ENCODE measurements at places on chromosomes 2 and 18. TPM values are rescaled to one million over a fixed set of nuclear protein-coding genes. Genes with fewer than 3 reads are reported as not detected.

LYG2 gene
- 16.5 TPM for total RNA-seq

LRP1B gene
- total RNA-seq, result 1.7 TPM

FIGLA gene
- total RNA-seq, result not detected

CLEC4F gene
- 0.10 TPM for total RNA-seq

KRTCAP3 gene
- total RNA-seq, result 2.5 TPM

REEP1 gene
- 3.9 TPM for total RNA-seq

LIPG gene
- 8.1 TPM for total RNA-seq

ZNF804A gene
- 0.30 TPM for total RNA-seq

ACVR1C gene
- 3.6 TPM for total RNA-seq

ANKRD30BL gene
- 1.4 TPM for total RNA-seq

SRD5A2 gene
- not detected for total RNA-seq

ITGA4 gene
- total RNA-seq, result 19.0 TPM

FAM98A gene
- total RNA-seq, result 28.6 TPM

MITD1 gene
- total RNA-seq, result 19.6 TPM

FIGN gene
- total RNA-seq, result 2.7 TPM

FBLN7 gene
- 4.0 TPM for total RNA-seq

ALLC gene
- total RNA-seq, result not detected

DNA sequence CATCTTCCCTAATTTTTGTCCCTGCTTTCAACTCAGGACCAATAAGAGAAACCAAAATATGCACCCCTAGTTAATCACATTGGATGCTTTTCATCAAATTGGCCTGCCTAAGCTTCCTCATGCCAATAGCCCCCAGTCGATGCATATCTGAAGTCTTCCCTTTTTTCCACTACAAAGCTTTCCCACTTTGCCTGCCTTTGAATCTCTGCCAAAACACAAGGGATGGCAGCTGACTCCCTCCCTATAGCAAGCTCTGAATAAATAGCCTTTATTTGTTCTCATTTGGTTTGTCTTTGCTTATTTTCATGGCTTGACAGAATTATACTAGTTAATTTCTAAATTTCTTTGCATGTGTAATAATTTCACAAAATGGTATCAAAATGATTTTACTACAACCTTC lies 621.2 kb downstream of the MBD2 start:
- DNase-seq, result no peak

- no peak for DNase-seq
These were observed at the start of gene GALNT1 for GRCh38 chr18:35581546-35581897. Gene GALNT1 (plus strand): TSS chr18:35581740. CDS start chr18:35654663, 72,923 bp downstream.

- peak; percentile 30 for DNase-seq
These were observed 6.8 kb downstream of the MGAT5 start for GRCh38 chr2:134260713-134261112.

- DNase-seq, result no peak
These were observed 36.3 kb downstream of the SLC35F5 start for GRCh38 chr2:113720167-113720566.

DNA sequence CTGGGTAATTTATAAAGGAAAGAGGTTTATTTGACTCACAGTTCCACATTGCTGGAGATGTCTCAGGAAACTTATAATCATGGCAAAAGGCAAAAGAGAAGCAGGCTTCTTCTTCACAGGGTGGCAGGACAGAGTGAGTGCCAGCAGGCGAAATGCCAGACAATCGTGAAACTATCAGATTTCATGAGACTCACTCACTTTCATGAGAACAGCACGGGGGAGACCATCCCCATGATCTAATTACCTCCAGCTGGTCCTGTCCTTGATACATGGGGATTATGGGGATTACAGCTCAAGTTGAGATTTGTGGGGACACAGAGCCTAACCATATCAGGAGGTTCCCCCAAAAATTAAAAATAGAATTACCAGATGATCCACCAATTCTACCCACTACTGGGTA lies 675.5 kb upstream of the SLC8A1 start:
- DNase-seq, result no peak

DNA sequence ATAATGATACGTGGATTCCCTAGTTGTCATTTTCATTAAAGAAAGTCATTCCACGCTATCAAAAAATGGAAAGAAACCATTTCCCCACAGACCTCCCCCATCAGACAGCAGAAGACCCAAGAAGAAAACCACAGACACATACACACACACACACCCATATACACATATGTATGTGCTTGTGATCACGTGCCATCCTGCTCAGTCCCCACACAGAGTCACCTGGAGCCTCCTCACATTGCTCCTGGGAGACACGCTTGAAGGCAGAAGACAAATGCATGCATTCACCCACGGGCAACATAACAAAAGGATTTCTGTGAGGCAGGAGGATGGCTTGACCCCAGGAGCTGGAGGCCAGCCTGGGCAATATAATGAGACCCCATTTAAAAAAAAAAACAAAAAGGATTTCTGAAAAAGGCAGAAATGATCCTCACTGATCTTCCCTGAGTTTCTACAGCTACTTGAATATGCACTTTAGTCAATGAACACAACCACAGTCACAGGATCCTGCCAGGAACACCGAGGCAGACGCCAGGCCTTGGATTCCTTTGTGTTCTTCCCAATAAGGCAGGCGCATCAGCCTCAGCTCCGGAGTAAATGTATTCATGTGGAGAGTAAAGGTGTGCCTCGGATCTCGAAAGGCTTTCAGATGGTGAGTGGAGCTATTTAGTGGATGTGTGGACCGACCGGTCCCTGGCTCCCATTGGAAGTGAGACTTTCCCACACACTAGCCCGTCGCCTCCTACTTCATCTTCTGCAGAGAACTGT lies 21.0 kb downstream of the TGFBRAP1 start:
- DNase-seq, result no peak

DNA sequence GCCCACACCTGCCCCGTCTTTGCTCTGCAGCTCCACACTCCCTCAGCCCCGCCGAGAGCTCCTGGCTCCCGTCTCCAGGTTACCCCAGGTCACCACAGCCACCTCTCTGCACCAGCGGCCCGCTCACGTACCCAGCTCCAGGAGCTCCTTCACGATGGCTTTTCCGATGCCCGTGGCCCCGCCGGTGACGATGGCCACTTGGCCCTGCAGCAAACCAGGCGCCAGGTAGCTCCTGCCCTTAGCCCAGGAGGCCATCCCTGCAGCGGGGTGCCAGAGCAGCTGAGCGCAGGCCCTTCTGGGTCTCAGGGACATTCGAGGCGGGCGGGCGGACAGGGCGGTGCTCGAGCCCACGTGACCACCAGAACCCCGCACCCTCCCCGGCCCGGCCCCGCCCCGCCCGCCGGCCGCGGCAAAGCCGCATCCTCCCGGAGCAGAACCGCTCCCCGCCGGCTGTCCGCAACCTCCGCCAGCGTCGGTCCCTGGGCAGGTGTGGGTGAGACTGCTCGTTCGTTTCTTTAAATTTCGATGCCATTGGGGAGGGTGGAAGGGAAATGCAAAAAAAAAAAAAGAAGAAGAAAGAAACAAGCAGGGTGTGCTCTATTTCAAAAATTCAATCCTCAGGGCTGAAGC lies at the start of the genes PECR and TMEM169:
Gene PECR (minus strand): TSS at position 323 of the 630 bp plus-strand sequence. CDS start 68 bp downstream, at position 255.
Gene TMEM169 (plus strand): TSS at position 433 of the 630 bp plus-strand sequence. CDS start 14,045 bp downstream, outside the sequence.
- no peak for DNase-seq

- DNase-seq, result no peak
These were observed 24.1 kb downstream of the MROH2A start for GRCh38 chr2:233802132-233802815.

DNA sequence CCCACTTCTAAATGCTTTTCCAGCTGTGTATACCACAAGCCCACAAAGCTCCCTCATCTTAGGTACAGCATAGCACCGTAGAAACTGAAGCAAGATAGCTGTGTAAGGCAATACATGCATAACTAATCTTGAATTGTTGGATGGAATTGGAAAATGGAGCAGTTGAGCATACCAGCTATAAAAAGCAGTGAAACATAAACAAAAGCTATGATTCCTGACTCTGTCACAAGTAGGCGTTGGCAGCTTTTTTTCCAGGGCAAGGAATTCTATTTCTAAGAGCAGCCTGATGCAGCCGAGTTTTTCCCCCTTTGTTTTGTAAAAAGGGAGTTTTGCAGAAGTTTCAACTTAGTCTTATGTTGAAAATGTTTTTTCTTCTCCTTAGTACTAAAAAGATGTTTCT lies 32.4 kb downstream of the MOGAT1 start:
- no peak for DNase-seq

GRCh38 chr2:118006861-118007260 lies 7.0 kb downstream of the CCDC93 start:
- no peak for DNase-seq

- no peak for DNase-seq
These were observed 28.3 kb upstream of the TOGARAM2 start for GRCh38 chr2:28952836-28953211.

GRCh38 chr2:187580462-187581124 lies 26.4 kb upstream of the TFPI start:
- DNase-seq, result peak; percentile 73

DNA sequence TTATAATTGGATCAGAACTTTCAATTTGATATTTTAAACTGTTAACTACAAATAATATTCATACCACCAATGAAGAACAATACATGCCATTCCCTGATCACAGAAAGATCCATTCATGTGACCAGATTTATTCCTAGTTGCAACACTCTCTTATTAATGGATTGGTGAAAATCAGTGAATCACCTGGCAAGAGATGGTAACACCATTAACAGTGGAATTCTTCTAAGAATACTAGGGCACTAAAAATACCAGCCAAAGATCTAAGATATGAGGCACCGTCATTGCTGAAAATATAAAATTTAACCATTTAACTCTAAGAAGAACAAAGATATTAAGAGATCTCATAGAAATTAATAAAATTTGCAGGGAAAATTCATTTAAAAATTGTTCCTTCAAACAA lies 58.1 kb downstream of the MAP4K3 start:
- DNase-seq, result no peak

DNA sequence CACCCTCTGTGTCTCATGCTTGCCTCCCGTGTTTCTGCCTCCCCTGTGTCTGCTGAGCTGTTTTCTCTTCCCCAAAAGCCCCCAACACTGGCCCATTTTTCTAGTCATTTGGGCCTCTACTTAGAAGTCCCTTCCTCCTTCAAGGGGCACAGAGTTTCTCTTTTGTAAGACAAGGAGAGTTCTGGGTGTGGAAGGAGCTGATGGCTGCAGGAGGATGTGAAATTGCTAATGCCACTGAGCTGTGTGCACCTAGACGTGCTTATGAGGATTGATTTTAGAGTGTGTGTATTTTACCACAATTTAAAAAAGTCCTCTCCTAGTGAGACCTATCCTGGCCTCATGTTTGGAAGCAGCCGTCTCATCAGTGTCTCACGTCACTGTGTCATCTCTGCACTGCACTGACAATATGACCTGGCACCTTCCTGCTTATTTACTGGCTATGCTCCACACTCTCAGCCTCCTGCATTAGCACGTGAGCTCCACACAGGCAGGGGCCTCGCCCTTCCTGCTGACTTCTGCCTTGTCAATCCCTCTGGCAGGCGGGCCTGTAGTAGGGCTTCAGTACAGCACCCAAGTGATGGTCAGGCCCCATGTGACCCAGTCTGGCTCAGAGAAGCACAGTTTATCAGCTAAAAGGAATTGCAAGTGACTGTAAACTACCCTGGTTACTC lies 8.0 kb upstream of the MBP start:
- DNase-seq, result no peak

- DNase-seq, result peak; percentile 50
These were observed at the start of gene FAM124B for GRCh38 chr2:224401641-224402342. Gene FAM124B (minus strand): TSS chr2:224402107. CDS start chr2:224401768, 339 bp downstream.

DNA sequence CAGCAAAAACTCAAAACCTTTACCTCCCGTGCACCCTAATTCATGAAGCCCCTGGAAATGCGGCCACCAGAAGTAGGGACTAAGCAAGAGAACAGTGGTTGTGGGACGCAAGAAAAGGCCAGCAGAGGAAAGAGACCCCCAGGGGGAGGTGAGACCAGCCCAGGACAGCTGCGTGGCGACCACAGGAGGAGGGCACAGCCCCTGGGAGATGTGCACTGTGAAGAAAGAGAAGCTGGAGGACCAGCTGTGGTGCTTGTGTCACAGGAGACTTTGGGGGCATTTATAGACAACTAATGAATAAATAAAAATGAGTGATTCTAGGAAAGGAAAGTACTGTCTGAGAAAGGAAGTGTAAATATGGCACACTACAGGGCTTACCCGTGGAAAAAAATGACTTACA lies 263.8 kb downstream of the EIPR1 start:
- no peak for DNase-seq

DNA sequence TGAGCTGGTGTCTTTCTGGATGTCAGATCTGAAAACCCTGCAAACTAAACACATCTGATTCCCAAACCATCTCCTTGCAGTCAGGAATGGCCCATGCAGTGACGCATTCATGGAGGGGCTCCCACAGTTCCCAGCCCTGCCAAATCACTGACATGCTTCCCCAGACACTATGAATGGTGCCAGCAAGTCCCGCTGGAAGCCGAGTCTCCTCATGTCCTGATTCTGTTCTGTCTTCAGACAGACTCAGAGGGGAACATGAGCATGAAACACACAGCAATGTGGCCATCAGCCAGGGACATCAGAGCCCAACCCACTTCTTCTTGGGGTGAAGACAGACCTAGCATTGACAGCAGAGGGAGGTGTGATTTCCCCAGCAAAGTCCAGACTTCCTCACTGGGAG lies 83.7 kb downstream of the TTC32 start:
- no peak for DNase-seq

GRCh38 chr2:238155051-238155760 lies 3.6 kb upstream of the ERFE start:
- DNase-seq, result peak; percentile 14

GRCh38 chr2:235283246-235283645 lies 210.6 kb upstream of the AGAP1 start:
- no peak for DNase-seq

GRCh38 chr2:101883860-101884259 lies 107.9 kb upstream of the IL1R2 start:
- DNase-seq, result peak; percentile 17

DNA sequence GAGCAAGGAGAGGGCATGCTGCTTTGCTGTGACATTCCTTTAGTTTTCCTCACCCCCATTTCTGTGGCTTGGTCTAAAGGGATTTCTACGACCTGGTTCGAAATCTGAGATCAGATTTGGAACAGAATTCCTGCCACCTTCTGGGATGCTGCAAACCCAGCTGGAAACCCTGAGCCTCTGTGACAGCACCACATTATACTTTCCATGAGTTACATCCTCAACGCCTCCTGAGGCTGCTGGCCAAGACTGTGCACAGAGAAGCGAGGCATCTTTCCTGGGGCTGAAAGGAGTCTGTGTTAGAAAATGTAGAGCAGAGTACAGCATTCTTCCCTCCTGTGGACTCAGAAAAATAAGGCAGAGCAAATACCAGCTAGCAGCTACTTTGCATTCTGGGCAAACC lies 138.1 kb upstream of the CHAC2 start:
- DNase-seq, result no peak

DNA sequence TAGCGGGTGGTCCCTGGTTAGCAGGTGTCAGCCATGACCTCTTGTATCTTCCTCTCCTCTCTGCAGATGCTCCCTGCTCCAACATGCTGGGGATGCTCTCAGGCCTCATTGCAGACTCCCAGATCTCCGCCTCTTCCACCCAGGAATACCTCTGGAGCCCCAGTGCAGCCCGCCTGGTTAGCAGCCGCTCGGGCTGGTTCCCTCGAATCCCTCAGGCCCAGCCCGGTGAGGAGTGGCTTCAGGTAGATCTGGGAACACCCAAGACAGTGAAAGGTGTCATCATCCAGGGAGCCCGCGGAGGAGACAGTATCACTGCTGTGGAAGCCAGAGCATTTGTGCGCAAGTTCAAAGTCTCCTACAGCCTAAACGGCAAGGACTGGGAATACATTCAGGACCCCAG lies 60.8 kb downstream of the NRP2 start:
- no peak for DNase-seq

GRCh38 chr2:131580187-131580586 lies 52.5 kb downstream of the CCDC74A start:
- DNase-seq, result no peak
